ENCODE measurements at places on chromosomes 3 and 15.

- DNase-seq: no peak
Observed at GRCh38 chr15:40637221-40637745, 43.2 kb downstream of the KNL1 start.

DNA sequence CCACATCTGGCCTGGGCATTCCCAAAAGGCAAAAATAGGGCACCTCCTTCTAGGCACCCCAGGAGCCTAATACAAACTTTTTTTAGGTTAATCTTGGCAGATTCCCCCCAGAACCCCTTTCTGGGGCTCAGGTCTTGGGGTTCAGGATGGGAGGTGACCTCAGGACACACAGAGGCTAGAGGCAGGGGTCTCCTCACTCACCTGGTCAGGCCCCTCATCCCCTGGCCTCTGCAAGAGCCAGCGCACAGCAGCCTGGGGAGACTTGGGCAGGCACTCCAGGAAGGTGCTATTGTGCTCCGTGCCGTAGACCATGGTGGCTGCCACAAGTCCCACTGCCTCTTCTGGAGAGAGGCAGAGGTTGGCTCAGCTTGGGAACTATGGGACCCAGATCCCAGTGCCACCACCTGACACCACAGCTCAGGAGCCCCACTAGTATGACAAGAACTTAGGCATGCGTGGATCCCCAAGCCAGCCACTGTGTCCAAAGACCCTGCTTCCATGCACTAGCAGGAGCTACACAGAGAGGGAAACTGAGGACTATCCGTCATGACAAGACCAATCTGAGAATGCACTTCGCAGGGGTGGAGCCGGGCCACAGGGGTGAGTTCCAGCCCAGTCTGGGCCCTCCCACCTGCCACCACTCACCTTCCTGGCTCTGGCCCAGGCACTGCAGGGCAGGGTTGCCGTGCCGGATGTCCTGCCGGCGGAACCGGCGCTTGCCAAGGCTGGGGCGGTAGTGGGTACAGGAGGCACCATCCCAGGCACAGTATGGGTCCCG is 7.4 kb downstream of the SEMA3G start:
- DNase-seq: no peak

GRCh38 chr3:149621218-149622005 is 36.4 kb downstream of the WWTR1 start:
- DNase-seq: no peak

DNA sequence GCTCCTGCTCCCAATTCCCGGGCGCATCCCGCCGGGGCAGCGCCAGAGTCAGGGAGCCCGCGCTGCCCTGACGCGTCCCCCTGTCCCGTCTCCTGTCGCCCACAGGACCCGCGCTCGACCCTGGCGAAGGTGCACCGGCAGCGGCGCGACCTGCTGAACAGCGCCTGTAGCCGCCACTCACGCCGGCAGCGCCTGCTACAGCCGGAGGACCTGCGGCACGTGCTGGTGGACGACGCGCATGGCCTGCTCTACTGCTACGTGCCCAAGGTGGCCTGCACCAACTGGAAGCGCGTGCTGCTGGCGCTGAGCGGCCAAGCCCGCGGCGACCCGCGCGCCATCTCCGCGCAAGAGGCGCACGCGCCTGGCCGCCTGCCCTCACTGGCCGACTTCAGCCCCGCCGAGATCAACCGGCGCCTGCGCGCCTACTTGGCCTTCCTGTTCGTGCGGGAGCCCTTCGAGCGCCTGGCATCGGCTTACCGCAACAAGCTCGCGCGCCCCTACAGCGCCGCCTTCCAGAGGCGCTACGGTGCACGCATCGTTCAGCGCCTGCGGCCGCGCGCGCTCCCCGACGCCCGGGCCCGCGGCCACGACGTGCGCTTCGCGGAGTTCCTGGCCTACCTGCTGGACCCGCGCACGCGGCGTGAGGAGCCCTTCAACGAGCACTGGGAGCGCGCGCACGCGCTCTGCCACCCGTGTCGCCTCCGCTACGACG is 16.9 kb downstream of the C3orf22 start:
- DNase-seq: no peak

- DNase-seq: no peak
Observed at GRCh38 chr3:161413127-161413854, 42.0 kb upstream of the SPTSSB start.
